ENCODE measurements at places on chromosomes 4 and X.

- no peak for DNase-seq
Measured at GRCh38 chrX:78708262-78708661, 39.3 kb upstream of the LPAR4 start.

- no peak for DNase-seq
Measured at GRCh38 chr4:85260064-85260463, 214.9 kb upstream of the ARHGAP24 start.

DNA sequence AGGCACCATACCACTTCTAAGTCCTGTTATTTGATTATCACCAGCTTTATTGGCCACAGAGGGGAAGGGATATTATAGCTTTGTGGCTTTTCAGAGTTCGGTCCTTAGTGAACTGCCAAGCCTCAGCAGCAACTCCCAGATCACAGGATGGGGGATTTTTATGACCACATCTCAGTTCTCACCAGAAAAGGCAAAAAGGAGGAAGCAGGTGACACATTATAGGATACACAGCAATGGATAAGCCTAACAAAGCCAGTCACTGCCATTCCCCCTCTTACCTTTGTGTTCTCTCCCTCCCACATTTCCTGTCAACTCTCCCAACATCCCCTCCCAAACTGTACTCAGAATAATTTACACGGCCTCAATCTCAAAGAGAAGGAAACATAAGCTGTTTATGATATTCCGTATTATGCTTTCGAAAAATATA lies 142.8 kb downstream of the MGST2 start:
- no peak for DNase-seq

GRCh38 chr4:141654098-141654497 lies 17.7 kb downstream of the IL15 start:
- DNase-seq = no peak

GRCh38 chrX:115031989-115032388 lies 14.6 kb upstream of the IL13RA2 start:
- DNase-seq = no peak

DNA sequence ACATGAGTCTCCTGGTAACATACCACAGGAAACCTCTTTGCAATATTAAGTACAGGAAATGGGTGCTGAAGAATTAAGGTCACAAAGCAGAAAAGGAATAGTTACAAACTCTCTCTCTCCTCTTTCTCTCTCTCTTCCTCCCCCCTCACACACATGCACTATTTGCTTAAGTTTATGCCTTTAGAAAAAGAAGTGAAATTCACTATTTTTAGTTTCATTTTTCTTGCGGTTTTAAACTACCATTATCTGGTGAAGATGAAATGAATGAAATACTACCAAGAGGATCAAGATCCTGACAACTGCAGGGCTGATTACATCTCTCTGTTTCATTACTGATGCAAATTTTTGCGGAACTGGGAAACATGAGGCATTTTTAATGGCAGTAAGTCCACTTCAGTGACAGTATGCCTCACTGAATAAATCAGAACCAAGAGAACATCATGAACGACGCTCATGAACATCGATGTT lies 64.3 kb upstream of the FTHL17 start:
- no peak for DNase-seq

- DNase-seq = no peak
Measured at GRCh38 chr4:13162886-13163285, 321.3 kb downstream of the RAB28 start.

- DNase-seq = no peak
Measured at GRCh38 chr4:119244344-119244743, 31.8 kb downstream of the USP53 start.

DNA sequence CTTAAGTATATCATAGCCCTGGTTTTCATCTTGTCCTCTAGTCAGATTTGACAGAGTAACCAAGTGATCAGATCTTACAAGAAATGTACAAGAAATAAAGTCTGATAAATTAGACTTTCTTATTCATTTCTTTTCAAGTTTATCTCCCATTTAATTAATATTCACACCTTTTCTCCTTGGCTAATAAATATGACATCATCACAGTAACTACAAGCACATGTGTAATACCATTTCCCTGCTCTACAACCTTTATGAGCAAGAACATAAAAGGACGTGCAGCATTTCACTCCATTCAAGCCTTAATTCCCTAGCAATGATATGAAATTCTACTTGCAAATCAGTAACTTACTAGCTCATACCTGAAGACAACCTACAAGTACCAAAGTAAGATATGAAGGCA lies 88.5 kb downstream of the BRWD3 start:
- DNase-seq = no peak

DNA sequence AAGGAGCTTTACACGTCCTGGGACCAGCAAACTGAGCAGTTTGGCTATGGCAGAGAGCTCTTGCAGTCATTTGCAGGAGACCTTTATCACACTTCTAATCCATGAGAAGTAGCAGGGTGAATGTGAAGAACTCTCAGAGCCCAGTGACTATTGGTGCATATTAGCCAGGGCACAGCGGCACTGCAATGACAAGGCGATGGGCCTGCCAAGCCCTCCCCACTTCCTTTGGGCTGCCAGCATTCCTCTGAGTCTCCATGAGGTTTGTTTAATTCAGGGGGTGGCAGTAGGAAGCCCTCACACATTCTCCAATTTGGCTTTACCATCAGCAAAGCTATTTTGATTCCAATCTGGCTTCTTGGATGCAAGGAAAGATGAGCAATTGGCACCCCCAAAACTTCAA lies 79.2 kb upstream of the TSPAN7 start:
- no peak for DNase-seq

DNA sequence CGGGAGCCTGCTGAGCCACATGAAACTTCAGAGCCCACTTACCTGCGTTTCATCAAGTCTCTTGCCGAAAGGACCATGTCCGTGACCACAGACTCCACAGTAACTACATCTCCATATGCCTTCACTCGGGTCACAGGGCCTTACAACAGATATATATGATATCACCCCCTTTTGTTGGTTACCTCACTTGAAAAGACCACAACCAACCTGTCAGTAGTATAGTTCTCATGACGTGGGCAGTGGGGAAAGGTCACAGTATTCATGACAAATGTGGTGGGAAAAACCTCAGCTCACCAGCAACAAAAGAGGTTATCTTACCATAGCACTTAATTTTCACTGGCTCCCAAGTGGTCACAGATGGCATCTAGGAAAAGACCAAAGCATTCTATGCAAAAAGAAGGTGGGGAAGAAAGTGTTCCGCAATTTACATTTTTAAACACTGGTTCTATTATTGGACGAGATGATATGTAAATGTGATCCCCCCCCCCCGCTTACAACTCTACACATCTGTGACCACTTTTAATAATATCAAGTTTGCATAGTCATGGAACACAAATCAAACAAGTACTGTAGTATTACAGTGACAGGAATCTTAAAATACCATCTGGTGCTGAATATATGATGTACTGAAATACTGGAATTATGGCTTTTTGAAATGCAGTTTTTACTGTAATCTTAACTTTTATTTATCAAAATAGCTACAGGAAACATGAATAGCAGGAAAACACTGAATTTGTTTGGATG lies 129.9 kb downstream of the TET2 start:
- DNase-seq = no peak

DNA sequence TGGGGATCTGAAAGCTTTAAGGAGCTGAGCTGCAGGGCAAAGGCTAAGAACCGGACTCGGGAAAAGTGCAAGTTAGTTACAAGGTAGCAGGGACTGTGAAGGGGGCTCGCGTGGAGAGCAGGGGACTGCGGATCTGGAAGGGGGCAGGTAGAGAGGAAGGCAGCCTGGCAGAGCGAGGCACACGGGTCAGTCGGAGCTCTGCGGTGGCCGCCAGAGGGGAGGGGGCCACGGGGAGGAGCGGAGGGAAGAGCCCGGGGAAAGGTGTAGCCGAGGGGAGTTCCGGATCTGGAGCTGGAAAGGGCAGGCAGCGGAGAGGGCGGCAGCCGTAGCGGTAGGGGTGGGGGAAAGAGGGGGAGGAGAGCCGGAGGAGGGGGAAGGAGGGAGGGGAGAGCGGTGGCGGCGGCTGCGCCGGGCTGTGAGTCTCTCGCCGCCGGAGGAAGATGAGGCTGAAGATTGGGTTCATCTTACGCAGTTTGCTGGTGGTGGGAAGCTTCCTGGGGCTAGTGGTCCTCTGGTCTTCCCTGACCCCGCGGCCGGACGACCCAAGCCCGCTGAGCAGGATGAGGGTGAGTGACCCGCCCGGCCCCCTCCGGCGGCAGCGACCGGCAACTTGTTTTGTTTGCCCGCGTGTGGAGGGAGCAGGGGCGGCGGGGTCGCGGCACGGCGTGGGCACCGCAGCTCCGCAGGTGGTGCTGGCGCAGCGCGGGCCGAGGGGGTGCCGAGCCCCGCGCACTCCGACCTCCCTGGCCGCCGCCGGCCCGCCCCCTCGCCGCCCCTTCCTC lies at the start of gene GALNT7:
GALNT7 (plus strand) TSS at position 416 of the 782 bp plus-strand sequence; CDS start at position 441, 25 bp downstream.
- DNase-seq = peak; percentile 29

- DNase-seq = no peak
Measured at GRCh38 chrX:23799469-23800065, 16.6 kb downstream of the SAT1 start.

GRCh38 chr4:163548481-163549243 lies 54.2 kb downstream of the TMA16 start:
- DNase-seq = no peak

DNA sequence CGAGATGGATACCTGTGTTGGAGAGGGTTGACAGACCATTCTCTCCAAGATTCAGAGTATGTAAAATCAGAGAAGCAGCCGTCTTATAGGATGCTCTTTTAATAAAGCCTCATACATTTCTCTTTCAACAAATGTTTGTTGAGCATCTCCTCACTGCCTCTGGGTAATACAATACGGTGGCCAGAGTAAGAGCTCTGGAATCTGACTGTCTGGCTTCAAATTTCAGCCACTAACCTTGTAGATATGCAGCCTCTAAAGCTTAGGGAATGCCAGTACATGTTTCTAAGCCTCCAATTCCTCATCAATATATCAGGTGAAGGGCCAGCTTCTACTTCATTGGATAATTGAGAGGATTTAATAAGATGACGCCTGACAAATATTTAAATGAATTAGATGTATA lies 61.3 kb downstream of the CLNK start:
- DNase-seq = no peak

DNA sequence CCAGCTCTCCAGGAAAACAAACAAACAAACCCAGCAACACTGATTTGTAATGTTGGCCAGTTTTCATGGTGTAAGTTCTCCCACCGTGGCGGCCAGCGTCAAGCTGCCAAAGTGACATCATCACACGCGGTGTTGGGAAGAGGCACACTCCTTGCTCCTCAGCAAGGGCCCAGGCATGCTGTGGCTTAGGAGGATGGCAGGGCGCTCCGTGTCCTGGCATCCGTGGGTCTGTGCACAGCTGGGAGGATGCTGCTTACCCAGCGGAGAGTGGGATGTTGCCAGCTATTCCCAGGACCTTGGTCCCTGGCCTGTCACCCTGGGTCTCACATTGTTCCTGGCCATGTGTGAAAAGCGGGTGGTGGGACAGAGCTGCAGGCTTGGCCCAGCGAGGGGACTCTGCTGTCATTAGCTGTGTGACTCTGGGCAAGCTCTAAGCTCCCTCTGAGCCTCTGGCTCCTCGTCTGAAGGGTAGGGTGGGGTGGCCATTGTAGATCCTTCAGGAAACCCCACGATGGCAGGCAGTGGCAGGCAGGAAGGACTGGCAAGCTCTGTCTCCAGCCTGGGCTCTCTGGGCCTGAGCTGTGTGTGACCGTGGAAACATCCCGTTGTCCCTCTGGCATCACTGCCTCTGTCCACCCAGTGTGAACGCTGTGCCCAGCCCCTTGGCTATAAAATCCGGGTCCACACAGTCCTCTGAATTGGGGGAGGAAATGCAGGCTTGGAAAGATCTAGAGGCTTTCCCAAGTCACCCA lies 10.8 kb downstream of the PSAPL1 start:
- DNase-seq = no peak

- DNase-seq = no peak
Measured at GRCh38 chrX:25219480-25219879, 203.7 kb upstream of the ARX start.

GRCh38 chr4:155624478-155624877 lies 42.2 kb upstream of the GUCY1A1 start:
- DNase-seq = no peak

GRCh38 chr4:172104539-172104938 lies 291.3 kb downstream of the GALNTL6 start:
- DNase-seq = no peak

DNA sequence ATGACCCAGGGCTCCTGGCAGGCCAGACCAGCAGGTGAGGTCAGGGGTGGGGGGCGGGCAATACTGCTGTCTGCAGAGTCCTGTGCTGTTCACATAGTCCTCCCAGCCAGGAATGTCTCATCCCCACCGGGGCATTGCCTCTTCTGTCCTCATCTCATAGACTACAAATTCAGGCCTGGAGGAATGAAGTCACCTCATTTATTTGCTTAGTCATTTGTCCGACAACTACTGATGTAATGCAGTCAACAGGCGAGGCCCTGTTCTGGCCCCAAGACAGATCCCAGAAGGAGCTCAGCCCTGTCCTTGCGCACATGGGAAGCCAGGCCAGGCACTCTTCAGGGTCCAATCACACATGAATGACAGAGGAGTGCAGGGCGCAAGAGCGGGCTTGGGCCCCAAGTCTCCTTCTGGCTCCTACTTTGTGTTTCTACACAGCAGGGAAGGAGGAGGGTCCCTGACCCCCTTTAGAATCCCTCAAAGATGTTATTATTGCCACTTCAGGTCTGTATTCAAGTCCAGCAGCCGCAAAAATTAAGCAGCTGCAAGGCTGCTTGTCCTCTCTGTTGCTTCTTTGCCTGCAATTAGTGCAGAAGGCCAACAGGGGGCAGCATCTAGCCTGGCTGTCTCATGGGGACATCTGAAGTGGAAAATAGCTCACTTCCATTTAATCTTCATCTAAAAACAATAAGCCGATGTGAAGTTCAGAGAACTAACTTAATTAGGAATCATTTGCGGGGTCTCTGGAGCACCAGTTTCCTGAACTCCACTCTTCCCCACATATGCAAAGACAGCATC lies 15.2 kb upstream of the HMX1 start:
- DNase-seq = no peak

DNA sequence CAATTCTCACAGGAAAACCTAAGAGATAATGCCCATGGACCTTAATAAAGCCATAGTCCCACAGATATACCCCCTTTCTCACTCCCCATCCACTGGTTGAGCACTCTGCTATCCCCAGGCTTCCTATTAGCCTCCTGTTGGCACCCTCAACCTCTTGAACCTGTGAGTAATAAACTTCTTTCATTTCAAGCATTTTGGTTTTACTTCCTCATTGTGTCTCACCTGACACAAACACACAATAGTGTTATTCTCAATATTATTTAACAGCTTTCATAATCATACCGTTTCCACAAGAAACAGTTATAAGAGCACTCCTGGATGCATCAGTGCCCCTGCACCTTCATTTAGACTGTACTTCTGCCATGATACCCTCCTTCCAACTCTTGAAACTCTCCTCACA lies 56.8 kb downstream of the TRPC5 start:
- DNase-seq = no peak

DNA sequence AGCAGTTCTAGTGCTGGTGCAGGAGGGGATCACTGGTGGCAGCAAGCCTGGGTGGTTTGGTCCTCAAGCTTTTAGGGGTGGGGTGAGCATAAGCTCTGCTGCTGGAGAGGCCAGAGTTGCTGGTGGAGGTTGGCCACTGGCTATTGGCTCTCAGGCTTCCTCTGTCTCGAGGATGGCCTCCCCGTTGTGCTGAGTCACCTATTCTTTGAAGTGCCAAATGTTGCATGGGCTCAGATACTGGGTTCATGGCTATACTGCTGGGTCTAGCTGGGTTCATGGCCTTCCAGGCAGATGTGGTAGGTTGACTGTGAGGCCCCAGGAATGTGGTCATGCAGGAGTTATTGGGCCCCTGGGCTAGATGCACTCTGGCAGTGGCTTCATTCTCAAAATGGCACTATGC lies 466.3 kb downstream of the NAF1 start:
- no peak for DNase-seq

Data from activated CD8-positive, alpha-beta memory T cell treated with anti-CD3 and anti-CD28 coated beads for 48 hours (primary cell).